ENCODE measurements at places on chromosomes 5 and 9.

DNA sequence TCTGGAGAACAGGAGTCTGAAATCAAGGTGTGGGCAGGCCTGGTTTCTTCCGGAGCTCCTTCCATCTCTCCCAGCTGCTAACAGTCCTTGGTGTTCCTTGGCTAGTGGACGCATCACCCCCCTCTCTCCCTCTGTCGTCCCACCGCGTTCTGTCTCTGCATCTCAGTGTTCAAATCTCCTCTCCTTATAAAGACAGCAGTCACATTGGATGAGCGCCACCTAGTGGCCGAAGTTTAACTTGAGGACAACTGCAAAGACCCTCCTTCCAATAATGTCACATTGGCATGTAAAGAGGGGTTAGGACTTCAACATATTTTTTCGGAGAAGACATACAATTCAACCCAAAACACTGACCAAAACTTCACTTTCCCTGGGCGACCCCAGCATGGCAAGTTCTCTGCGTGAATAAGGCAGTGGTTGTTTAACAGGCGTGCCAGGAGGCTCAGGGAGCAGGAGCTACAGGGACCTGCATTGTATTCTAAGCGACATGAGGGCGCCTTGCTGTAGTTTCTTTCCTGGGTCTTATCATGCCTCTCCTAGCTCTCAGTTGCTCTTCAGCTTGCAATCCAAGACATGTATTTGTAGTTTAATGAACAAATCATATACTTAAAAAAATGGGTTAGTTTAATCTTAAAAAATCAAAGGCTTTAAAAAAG lies 27.9 kb upstream of the BASP1 start:
- no peak for DNase-seq

GRCh38 chr9:84978661-84979060 lies 309.1 kb downstream of the NTRK2 start:
- no peak for DNase-seq

- DNase-seq: no peak
These were observed 28.5 kb upstream of the ABO start for GRCh38 chr9:133303266-133304157.

- DNase-seq: no peak
These were observed 49.2 kb downstream of the CNTRL start for GRCh38 chr9:121123816-121124535.

GRCh38 chr9:95585824-95586223 lies 69.1 kb upstream of the PTCH1 start:
- no peak for DNase-seq

DNA sequence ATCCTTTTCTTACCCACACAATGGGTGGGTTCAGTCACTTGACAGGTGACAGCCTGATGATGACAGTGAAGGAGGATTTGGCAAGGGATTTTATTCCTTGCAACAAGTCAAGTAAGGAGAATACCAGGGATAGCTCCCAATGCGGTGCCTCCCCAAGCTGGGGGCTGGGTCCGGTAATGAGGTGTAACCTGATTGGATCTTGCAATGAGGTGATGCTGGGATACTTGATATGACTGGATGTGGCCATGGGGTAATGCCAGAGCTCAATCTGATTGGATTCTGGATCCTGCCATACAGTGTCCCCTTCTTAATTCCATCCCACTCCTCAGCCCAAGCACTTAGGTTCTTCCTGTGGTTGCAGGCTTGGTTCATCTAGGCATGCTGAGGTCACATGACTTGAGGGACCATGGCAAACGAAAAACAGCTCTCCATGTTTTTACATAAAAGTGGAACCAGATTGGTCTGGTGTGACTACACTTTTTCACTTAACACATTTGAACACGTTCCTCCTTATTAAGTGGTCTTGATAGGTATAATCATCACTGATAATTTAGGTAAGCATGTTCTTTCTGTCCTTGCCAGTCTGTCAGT lies 181.1 kb downstream of the PDZD2 start:
- no peak for DNase-seq

DNA sequence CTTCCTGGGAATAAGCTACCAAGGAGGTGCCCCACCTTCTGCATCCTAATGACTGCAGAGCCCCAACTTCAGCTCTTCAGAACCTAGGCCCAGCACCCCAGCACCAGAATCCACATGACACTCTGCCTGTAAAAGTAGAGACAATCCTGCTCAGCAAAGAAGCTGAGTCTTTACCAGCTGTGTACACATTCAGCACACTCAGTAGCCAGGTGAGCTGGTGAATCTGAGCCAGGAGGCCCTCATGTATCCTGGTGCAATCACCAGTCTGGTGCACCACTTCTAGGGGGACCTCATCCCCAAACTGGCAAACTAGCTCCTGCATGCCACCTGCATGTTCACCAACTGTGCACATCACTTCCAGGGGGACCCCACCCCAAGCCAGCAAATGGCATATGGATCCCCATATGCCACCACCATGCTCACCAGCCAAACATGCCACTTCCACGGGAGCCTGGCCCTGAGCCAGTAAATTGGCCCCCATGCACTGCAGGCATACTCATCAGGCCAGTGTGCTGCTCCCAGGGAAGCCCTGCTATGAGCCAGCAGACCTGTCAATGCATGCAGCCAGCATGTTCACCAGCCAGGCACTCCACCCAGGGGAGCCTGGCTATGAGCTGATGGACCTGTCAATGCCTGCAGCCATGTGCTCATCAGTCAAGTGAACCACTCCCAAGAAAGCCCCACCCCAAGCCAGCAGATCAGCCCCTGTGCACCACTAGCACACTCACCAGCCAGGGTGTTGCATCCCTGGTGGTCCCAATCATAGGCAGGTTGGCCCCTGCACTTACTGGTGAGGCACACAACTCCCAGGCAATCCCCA lies 15.6 kb upstream of the BTNL9 start:
- no peak for DNase-seq

GRCh38 chr5:96817506-96817905 lies 9.8 kb upstream of the ERAP1 start:
- no peak for DNase-seq

GRCh38 chr9:98852961-98853360 lies 45.5 kb downstream of the GALNT12 start:
- no peak for DNase-seq

GRCh38 chr9:125497478-125497877 lies 209.5 kb downstream of the MAPKAP1 start:
- DNase-seq: no peak

GRCh38 chr9:10661994-10662393 lies 49.2 kb upstream of the PTPRD start:
- no peak for DNase-seq

- no peak for DNase-seq
These were observed 18.5 kb upstream of the EXOC3 start for GRCh38 chr5:424301-425110.

DNA sequence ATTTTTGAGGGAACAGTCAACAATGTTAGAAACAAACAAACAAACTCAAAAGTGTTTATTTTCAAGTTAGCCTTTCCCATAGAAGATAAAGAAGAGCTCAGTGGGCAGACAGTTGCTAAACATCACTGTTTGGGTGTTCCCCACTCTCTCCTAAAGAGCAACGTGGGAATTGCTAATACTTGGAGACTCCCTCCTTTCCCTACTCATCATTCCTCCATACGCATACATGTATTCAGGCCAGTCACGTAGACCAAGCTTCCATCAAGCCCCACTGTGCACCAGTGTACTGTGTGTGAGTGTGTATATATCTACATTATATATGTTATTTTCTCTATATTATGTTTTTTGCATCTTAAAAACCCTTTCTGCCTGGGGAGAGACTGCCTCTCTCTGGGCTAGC lies 115.0 kb upstream of the EGFLAM start:
- DNase-seq: no peak

DNA sequence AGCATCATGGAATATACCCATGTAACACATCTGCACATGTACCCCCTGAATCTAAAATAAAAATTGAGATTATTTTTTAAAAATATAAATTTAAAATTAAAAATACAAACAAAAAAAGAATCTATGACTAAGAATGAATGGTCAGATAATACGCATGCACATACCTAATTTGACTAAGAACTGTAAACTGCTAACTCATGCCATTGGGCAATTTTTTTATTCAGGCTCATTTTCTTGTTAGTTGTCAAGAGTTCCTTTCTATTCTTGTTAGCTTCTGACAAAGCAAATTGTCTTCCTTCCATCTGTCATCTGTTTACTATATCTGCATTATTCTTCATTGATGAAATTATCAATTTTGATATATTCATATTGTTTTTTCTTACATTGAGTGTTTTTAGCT lies 69.5 kb upstream of the HAND1 start:
- no peak for DNase-seq

GRCh38 chr9:83620841-83621636 lies 1.9 kb upstream of the IDNK start:
- DNase-seq: no peak

- DNase-seq: no peak
These were observed 5.1 kb downstream of the PITX1 start for GRCh38 chr5:135028791-135029476.

GRCh38 chr5:7793895-7794294 lies 57.0 kb downstream of the CFAP90 start:
- DNase-seq: no peak

All from fibroblast of skin of left biceps (primary cell).